ENCODE measurements at places on chromosomes 7 and 10.

- no peak for DNase-seq
These were observed 520 bp downstream of the MOSPD3 start for GRCh38 chr7:100612730-100613390.

DNA sequence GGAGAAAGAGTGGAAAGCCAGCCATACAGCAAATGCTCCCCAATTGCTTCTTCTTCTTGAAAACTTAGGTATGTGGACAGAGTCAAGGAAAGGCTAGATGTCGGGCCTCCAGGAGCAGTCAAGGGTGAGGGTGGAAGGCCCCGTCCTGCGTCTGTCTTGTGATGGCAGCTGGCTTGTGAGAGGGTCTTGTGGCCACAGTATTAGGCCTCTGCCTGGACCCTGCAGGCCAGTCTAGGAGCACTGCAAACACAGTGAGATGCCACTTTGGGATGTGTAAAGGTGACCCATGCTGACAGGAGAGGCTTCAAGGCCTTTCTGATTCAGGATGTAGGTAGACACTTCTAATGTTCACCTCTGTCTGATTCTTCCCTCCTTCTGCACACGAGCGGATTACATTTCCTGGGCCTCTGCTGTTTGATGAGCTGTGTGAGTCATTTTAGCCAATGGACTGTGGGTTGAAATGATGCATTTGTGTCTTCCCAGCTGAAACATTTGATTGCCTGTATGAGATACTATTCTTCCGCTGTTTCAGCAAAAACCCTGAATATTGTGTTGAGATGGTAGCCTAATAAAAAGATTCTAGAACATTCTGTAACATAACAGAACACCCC is 135.4 kb downstream of the EMX2 start:
- no peak for DNase-seq

GRCh38 chr7:110522061-110522760 is 568.7 kb upstream of the LRRN3 start:
- no peak for DNase-seq

DNA sequence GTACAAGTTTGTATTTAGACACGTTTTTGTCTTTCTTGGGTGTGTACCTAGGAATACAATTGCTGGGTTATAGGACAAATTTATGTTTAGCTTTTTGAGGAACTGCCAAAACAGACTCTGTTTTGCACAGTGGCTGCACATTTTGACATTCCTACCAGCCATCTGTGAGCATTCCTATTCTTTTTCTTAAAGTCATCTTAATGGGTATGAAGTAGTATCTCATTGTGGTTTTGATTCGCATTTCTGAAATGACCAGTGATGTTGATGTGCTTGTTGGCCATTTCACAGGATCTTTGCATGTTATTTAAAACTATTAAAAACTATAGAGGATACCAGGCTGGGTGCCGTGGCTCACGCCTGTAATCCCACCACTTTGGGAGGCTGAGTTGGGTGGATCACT is 32.6 kb upstream of the IL15RA start:
- DNase-seq = no peak

DNA sequence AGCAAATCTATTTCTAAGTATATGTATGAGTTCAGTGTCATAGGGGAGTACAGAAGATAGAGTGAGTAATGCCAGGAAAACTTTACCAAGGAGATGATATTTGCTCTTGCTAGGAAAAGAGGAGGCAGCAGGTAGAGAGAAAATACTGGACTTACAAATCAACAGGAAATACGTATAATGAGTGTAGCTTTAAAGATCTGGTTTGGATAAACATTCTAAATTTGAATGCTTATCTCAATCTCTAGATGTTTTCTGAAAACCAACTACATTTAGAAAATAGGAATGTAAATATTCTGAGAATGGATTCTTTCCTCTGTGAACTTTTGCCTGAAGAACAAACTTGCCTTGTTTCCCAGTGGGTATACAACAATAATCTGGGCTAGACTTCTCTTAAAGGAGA is 46.9 kb upstream of the GNAI1 start:
- DNase-seq = no peak

GRCh38 chr7:53119514-53119941 is 84.1 kb downstream of the POM121L12 start:
- no peak for DNase-seq

DNA sequence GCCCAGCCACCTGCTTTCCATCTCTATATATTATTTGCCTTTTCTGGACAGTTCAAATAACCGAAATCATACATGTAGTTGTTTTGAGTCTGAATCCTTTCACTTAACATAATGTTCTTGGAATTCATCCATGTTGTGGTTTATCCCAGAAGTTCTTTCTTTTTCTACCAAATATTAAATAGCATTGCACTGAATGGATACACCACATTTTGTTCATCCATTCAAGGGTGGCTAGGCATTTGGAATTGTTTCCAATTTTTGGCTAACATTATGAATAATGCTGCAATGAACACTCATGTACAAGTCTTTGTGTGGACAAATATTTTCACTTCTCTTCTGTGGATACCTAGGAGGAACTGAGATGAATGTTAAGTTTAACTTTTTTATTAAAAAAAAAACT is 18.0 kb downstream of the DNAJC1 start:
- DNase-seq = no peak

- no peak for DNase-seq
These were observed 102.0 kb upstream of the INSYN2A start for GRCh38 chr10:127298381-127298780.

GRCh38 chr10:126689461-126689994 is 19.0 kb upstream of the C10orf90 start:
- DNase-seq = no peak

DNA sequence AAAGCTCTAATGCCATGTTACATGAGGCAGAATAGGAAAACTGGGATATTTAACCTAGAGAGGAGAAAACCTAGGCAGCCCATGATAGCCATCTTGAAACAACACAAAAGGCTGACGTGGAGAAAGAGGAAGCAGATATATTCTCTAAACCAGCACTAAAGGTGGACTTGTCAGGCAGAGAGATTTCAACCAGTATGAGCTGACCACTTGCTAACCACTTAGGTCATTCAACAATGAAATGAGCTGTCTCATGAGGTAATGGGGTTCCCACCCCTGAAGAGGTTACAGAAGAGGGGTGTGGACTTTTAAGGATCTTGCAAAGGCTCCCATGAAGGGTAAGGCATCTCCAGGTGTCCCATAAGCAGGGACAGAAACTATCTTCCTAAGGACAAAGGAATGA is 26.8 kb upstream of the EGR2 start:
- no peak for DNase-seq

GRCh38 chr10:99276848-99277486 is 41.3 kb upstream of the HPSE2 start:
- DNase-seq = no peak

DNA sequence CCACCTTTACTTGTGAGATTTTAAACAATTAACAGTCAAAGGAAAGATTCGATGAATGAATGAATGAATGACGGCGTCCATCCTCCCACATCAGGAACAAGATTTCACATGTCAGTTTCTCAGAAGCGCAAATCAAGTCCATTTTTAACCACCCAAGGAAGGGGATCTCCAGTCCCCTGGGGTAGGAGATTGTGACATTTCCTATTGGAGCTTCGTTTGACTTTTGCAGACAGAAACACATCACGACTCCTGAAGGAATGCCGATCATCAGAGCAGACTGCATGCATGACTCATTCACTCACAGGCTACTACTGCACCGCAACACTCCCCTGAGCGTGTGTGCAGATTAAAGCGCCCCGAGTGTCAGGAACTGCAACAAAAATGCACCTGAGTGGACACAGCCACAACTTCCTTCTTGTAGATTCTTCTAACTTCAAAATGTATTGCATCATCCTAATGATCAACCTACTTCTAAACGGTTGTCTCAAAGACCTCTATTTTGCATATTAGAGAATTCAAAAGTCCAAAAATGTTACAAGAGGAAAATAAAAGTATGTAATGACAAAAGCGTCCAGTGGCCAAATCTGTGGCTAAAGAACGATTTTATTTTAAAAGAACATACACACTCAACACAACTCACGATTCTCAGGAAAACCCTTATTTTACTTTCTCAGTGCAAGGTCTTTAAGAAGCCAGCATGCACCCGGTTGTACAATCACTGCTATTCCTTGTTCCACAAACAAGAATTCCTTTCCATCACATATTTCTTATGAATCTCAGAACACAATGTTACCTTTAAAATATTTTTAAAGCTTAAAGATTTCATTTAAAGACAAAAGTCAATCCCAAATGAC is 172.6 kb downstream of the FAM107B start:
- DNase-seq = no peak

DNA sequence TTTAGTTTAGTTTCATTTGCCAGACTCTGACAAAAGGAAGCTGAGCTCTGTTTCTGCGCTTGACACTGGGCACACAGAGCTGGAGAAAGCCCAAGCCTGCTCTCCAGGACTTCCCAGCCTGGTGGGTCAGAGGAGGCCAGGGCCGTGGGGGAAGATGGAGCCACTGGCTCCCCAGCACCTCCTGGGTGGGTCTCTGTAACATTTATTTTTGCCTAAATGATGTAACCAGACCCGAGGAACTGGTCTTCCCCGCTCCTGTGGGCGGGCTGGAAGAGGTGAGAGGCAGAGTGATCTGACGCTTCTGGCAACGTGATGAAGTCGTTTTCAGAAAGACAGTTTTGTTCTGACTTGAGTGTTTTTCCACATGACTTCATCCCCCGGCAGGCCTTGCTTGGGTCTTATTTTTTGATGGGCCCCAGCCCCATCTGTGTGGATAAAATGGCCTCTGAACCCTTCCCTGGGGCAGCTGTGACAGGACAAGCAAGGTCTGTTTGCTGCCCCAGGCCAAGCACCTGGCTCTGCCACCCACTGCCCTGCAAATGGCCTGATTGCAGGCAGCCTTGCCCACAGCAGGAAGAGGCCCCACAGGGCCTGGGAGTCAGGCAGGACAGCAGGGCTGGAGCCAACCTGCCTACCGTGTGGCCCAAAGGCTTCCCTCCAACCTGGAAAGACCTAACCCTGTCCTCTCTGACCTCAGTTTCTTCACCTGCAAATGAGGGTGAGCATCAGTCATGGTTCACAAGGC is 304.9 kb upstream of the ZMIZ1 start:
- DNase-seq = peak; percentile 55

GRCh38 chr7:26863518-26864308 is 677 bp downstream of the SKAP2 start:
- no peak for DNase-seq

- DNase-seq = no peak
These were observed 557.0 kb upstream of the IGFBP3 start for GRCh38 chr7:46478046-46478445.

DNA sequence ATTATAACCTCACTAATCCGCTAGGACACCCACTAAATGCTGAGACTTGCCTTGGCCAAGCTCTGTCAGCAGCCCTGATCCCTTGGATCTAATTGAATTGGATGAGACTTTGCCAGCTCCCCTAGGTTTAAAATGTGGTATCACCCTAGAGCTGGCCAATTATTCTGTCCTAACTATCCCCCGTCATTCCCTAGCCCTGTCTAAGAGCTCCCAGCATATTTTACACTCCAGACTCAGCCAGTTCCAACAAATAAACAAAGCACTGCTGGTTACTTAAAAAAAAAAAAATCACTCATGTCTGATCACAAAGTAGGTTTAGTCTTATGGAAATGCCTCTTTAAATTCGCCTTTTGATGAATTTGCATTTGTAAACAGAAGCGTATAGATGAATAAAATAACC is 147.9 kb upstream of the EGR2 start:
- no peak for DNase-seq

DNA sequence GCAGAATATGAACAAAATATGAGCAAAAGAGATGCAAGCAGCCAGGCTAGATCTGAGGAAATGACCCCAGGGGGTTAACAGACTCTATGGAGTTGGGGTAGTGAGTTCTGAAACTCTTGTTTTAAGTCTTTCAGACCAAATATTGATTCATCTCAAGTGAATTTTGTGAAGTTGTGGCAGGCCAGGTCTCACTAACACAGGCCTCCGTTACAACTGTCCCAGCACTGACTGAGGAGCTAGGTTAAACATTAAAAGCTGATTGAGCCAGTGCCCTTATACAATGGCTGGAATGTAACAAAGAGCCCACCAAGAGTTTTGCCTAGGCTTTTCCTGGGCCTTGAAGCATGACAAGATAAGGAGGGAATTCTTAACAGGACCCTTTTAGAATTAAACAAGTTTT is 192.3 kb upstream of the STK17A start:
- no peak for DNase-seq

DNA sequence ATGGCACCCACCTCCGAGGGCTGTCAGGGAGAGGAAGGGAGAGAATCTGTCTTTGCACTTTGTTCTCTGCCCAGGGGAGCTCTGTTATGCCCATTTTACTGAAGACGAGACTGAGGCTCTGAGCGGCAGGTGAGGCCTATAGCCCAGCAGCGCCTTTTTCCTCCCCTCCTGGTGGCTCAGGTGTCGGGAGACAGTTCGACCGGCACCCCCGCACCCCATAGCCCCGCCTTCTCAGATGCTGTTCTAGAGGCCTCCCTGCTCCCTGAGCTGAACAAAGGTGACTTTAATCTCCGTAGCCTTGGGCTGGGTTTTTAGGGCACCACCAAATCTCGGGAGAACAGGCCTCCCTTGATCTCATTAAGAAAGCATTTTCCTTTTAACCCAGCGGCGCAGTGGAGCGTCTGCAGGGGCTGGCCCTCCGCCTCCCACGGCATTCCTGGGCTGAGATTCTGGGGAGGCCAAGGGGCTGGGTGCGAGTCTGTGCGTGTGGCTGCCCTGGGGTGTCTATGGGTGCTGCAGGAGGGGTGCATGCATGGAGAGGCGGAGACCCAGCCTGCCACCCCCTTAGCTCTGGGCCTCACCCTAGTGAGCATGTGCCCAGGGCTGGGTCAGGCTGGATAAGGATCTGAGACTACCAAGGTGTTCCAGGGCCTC is 3.3 kb downstream of the LFNG start:
- DNase-seq = peak; percentile 39

- DNase-seq = no peak
These were observed 40.8 kb upstream of the NKX6-2 start for GRCh38 chr10:132826524-132827422.

DNA sequence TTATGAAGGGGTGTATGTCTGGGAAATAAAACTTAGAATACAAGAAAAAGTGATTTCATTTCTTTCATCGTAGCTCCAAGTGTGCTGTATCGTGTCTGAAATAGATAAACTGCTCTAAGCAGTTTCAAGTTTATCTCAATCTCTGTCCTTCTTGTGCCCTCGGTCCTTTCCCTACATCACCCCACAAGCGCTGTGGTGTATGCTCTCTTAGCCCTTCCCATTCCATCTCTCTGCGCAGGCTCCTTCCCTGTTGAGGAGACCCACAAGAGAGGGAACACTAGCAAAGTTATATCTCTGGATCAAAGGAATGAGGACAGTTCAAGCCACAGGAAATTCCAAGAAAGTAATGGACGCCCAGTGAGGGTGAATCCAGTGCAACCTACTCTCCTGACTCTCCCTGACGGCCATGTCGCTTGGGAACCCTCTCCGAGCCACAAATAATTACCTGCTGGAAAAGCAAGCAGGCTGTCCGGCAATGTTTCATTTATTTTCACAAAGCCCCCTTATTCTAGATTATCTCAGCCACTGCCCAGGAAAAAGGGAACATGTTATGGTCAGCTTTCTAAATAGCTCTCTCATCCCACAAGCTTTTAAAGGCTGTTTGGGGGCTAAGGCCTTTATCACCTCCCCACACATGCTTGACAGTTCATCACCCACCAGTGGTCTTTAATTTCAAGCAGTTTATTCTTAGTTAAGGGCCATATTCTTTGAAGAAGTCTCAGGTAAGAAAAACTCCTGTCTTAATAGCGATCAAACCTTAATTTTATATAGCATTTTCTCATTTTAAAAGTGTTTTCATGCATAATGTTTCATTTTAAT is 34.8 kb downstream of the LRRC4 start:
- DNase-seq = no peak

GRCh38 chr7:97043281-97043680 is 18.6 kb upstream of the DLX5 start:
- DNase-seq = no peak

Measured in stimulated activated CD4-positive, alpha-beta T cell treated with anti-CD3 and anti-CD28 coated beads, Interleukin-15, amount 100 ng/mL, for 48 hours (primary cell).